ENCODE measurements at places on chromosomes 5 and 9.
A peak's percentile ranks its signal among the peaks of the same experiment; 100 is the strongest.

DNA sequence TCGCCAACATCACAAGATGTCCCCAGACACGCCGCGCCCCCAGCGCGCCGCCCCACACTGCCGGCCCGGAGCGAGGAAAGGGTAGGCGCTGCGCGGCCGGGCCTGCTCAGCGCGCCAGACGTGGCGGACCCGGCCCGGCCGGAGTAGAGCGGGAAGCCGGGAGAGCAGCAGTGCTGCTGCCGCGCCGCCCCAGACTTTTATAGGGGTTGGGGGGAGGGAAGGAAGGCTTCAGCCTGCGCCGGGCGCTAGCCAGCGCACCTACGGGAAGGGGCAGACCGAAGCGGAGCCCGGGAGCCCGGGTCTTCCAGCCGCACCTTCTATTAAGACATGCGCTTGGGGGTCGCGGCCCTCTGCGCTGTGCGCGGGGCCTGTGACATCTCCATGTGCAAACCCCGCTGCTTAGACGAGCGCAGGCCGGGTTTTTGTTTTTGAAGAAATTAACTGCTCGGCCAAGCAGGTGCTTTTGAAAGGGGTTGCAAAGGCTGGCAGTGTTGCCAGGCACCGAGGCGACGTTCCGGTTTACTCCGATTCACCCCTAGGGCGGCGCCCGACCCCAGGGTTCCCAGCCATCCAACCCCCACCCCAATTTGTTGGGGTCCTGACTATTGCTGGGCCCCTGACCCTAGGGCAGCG, 353 bp upstream of the PAX5 start:
- DNase-seq, result peak; percentile 6

- DNase-seq, result peak; percentile 40
These were observed 131.5 kb upstream of the GRHPR start for GRCh38 chr9:37290940-37291485.

GRCh38 chr5:155948576-155948975, 378.4 kb upstream of the SGCD start:
- DNase-seq, result no peak

DNA sequence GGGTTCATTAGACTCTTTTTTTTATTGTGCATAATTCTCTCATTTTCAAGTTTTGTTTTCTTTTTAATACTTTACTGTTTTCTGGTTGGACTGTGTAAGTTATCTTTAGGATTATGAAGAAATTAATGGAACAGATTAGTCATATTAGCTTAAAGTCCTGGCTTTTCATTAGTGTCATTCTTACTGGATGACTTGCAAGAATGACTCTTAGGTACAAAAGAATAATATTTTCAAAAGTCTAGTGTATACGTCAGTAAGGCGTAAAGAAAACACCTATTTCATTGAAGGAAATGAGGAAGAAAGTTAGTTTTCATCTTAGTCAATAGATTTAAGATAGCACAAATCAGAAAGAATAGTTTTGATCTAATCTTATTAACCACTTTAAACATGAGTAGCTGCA, 20.4 kb downstream of the UHRF2 start:
- DNase-seq, result no peak

DNA sequence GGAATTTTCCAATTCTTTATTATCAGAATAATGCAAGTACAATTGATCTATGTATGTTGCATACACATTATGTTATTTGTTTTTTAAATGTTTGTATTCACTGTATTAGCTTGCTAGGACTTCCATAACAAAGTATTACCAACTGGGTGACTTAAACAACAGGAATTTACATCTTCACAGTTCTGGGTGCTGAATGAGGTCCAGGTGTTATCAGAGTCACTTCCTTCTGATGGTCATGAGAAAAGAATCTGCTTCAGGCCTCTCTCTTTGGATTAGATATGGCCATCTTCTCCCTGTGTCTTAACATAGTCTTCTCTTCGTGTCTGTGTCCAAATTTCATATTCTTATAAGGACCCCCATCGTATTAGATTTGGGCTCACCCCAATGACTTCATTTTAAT, 229.1 kb upstream of the TRPC7 start:
- DNase-seq, result no peak

GRCh38 chr9:121645853-121646807, 5.3 kb upstream of the DAB2IP start:
- DNase-seq, result no peak

- DNase-seq, result no peak
These were observed 164.9 kb downstream of the SLC24A2 start for GRCh38 chr9:19623941-19624340.

GRCh38 chr5:112552216-112552615, 133.1 kb upstream of the EPB41L4A start:
- DNase-seq, result no peak

DNA sequence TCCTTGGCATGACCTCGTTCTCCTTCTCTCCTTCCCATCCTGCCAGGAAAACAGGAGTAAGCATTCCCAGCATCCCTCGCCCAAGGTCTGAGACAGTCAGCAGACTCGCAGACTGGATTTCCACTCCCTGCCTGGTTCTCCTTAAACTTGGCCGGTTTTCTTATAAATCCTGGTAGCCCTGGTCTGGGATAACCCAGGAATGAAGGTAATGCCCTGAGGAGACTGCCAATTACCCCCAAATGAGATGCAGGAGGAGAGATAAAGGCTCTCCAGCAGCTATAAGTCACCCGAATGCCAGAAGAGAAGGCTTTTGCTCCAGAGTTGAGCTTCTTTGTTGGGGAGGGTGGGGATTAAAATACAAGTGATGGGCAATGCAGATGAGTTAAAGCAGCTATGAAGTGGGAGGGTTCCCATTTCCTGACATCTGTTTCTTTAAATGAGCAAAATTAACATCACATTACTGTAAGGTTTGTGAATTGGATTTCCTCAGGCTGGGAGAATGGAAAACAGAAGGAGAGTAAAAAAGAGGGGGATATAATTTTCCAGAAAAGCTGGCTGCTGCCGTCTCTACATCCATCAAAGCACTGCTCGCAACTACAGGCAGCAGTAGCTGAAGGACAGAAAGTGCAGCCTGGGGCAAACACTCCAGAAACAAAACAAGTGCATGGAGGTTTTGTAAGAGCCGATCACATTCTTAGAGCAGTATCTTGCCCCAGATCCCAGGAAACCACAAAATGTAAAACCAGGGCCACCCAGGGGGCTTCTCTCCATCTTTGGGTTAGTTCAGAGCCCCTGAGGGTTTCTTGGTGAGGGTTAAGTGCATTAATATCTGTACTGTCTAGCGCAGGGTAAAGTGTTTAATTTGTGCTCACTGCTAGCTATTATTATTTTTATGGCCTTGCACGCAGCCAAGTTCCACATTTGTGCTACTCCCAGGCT, 177.6 kb upstream of the PANK3 start:
- no peak for DNase-seq

- no peak for DNase-seq
These were observed 27.5 kb downstream of the CDH6 start for GRCh38 chr5:31221001-31221400.

DNA sequence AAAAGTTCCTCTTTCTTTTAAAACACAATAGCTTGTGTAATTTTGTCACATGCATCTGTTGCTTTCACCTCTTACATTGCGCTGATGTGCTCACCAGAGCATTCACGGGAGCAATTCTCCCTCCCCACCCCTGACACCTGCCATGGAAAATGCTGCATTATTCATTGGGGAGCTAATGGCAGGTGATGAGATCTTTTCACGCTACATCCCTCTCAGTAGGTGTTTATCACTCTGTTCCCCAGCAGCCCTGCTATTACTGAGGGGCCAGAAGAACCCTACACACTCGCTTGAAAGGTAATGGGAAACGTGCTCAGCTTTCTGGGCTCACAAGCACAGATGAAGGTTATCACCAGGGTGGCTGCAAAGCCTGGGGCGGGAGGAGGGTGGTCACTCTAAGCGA, 398.0 kb downstream of the PSAT1 start:
- DNase-seq, result no peak

All from myocyte (in vitro differentiated cells).